ENCODE measurements at places on chromosomes 16 and 17.
A peak's percentile ranks its signal among the peaks of the same experiment; 100 is the strongest.

DNA sequence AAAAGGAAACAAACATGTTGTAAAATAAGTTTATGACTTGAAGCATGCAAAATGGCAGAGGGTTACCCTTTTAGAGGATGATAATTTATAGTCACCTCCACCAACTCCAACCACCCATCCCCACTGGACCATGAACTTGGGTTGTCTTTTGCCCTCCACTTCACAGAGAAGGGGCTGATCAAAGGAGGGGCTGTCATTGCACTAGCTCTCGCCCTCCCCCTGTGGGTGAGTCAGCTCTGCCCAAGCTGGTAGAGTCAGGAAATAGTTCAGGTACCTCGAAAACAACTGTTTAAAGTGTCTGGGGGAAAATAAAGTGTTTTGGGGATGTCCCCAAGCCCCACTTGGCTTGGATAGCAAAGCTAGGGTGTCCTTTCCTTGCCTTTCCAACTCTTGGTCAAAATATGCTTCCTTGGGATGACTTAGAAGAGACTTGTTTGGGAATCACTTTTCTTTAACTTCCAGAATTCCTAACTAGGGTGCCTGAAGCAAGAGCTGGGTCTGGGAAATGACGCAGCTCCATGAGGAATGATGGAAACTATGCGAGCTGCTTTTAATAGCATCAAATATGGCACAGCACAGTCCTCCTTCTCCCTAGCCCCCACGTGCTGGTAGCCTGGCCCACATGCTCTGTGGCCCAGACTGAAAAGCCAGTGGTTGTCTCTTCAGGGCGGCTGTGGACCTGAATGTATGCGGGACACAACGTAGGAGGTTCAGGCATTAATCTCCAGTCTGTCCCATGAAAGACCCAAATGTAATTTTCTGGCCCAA is 40.7 kb downstream of the TBX4 start:
- DNase-seq, result no peak

- DNase-seq, result no peak
Measured at GRCh38 chr16:3623642-3624041, 12.2 kb upstream of the SLX4 start.

- DNase-seq, result no peak
Measured at GRCh38 chr16:19127205-19127604, 13.4 kb downstream of the ITPRIPL2 start.

DNA sequence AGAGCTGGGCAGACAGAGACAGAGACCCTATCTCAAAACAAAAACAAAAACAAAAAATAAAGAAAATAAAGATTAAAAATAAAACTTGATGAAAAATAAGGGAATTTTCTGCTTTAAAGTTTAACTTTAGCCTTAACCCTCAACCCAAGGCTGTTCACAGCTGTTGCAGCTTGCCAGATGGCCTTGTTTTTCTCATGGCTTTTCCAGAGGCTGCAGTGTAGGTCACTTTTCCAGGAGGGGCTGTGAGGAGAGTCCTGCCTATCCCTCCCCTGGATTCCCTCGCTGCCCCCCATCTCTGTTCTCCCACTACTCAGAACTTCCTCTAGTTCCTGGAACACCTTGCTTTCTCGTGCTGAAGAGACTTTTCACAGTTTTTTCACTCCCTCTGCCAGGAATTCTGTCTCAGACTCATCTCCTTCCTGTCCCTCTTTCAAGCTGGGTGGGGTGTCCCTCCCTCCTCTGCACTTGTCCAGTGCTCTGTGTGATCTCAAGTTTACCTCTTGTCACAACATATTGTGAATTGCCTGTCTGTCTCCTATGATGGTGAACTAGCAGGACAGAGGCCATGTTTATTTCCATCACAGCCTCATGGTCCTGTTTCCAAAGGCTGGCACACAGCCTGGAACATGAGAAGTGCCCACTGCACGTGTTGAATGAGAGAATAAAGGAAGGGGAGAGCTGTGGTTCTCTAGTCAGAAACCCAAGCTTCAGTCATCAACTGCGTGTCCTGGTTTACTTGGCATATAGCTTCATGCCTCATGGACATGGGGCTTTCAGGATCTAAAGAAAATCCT is 69.9 kb upstream of the MSI2 start:
- DNase-seq, result no peak

DNA sequence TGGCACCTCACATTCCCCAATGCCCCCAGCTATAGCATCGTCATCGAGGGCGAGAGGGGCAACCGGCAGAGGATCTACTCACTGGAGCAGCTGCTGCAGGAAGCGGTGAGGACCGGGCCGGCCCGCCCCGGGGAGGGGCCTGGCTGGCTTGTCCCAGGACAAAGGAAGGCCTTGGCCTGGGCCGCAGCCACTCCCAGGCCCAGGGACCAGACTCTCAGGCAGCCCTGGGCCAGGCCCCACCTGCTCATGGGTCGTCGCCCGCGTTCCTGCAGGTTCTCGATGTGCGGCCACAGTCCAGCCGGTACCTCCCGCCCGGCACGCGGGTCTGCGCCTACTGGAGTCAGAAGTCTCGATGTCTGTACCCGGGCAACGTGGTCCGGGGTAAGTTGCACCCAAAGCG is 53.4 kb downstream of the ACTG1 start:
- DNase-seq, result no peak

DNA sequence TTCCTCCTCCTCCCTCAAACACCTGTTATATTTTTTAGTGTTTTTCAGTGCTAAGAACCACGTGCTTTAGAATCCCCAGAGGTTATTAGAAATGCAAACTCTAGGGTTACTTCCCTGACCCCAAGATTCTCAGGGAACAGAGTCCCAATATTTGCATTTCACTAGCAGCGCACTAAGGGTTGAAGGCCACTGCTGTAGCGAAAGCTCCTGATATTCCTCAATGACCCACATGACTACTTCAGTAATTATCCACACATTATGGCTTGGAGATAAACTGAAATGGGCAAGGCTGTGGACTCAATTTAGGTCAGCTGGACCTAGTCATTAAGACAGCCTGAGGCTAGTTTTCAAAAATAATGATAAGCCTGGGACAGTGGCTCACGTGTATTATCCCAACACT is 78.5 kb upstream of the BCAR1 start:
- no peak for DNase-seq

GRCh38 chr16:30767767-30768465 is 5.8 kb downstream of the RNF40 start:
- DNase-seq, result no peak

DNA sequence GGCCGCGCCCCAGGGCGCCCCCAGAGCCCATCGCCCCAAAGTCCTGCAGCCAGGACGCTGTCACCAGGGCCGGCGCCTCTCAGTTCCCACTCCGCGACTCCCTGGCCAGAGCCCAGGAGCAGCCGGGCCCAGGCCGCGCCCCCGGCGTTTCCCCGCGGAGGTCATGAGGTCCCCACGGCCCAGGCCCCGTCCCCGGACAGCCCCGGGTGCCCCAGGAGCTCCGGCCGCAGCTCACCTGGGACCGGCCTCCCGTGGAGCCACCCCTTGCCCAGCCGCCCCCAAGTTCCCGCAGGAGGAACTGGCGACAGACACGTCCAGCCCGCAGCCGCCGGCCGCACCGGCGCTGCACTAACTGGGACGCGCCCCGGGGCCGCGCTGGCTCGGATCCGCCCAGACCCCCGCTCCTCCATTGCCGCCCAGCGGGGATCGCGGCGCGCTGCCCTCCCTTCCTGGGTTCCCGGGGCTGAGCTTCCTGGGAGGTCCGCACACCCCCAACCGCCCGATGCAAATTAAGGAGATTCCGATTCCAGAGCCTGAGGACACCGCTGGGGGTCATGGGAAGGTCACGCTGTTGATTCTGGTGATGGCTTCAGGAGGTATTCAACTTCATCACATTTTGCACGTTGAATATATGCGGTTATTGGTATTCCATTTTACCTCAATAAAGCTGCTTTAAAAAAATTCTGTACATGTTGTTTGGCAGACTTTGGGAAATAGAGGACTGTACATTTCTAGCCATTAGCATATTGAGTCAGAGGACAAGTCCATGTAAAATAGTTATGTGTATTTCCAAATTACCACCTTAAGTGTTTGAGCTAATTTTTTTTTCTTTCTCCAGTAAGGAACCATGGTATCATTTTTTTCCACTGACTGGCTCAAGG is 9.9 kb downstream of the AHSP start:
- peak; percentile 66 for DNase-seq

- no peak for DNase-seq
Measured at GRCh38 chr17:79927688-79928501, 88.7 kb upstream of the CBX4 start.

GRCh38 chr16:87002717-87003413 is 314.3 kb downstream of the C16orf95 start:
- peak; percentile 34 for DNase-seq

Data from lung (tissue), 17 donors.